ENCODE measurements at places on chromosomes 16 and 17.

- DNase-seq = no peak
These were observed 5.5 kb downstream of the TVP23A start for GRCh38 chr16:10813099-10813455.

DNA sequence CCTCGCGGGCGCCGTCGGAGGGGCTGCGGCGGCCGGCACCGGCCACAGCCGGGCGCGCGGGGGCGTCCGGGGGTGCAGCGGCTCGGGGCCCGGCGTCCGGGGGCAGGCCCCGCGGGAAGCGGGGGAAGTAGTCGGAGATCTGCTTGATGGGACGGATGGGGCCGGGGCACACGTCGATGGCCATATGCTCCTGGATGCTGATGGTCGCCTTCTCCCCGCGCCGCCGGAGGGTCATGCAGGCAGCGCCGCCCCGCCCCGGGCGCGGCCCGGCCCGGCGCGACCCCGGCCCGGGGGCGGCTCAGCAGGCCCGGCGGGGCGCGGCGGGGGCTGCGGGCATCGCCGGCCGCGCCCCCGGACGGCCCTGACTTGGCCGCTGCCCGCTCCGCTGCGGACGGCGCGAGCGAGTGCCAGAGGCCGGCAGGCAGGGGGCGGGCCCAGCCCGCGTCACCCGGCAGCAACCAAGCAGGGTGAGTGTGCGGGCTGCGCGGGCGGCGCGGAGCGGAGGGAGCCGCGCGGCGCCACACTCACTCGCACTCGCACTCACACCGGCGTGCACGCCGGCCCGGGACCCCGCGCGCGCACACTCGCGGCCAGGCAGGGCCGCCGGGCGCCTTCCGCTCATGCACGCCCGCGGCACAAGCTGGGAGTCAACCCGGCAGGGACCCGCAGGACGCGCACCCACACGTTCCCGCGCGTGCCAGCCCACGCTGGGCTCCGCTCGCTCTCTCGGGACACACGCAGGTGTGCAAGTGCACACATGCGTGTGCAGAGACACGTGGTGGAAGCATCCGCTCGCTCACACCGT is at the start of gene DOC2B:
DOC2B (minus strand) TSS at position 406 of the 805 bp plus-strand sequence; CDS start at position 235, 171 bp downstream.
- DNase-seq = no peak

DNA sequence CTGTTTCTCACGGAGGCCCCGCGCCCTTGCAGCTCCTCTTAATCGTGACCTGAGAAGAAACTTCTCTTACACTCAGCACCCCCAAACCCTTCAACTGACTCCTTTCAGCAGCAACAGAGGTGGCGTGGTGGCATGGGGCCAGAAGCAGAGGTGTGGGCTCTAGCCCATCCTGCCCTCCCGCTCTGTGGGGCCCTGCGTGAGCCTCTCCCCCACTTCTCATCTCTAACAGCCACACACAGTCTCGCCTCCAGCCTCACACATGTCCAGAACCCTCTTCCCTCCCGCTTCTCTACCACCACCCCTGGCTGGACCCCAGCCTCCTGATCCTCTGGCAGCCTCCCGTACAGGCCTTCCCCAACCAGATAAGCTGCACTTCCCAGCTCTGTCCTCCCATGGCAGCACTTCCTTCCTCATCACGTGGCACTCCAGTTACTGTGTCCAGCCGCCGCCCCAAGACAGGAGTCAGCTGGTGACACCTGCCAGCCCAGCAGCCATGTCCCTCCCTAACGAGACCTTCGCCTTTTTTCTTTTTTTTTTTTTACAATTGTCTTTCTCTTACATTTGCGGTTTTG is 30.5 kb downstream of the NSMCE1 start:
- DNase-seq = no peak

GRCh38 chr17:14552306-14552705 is 251.4 kb downstream of the HS3ST3B1 start:
- DNase-seq = no peak

DNA sequence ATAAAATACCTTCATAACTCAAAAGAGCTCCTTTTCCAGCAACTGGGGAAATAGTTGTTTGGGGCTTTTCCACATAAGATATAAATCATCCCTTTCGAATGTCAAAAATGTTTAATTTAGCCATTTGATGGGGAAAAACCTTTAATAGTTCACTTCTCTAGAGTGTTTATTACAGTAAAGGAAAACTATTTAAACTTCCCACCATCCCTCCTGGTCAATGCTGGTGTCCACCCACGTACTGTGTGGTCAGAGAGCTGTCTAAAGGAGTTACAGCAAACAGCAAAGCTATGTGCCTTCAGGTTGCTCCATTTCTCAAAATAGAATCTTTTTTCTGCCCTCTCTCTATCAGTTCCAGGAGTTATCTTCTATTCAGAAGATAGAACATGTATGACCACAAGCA is 33.5 kb downstream of the KANSL1 start:
- no peak for DNase-seq

- no peak for DNase-seq
These were observed 168.4 kb upstream of the WSCD1 start for GRCh38 chr17:5901731-5902130.

DNA sequence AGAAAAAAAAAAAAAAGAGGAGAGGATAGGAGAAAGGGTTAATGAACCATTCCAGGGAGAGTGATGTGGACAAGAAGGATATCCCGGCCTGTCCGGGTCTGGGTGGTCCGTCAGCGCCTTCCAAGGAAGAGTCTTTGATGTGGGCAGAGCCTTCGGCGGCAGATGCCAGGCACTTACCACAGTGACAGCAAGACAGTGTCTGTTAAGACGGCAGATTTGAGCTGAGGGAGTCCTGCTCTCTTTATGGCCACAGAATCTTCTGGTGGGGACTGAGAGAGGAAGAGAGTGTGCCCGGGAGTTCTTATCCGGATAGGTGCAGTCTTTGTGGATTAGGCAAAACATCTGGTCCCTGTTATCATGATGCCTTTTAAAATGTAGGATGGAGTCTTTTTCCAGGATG is 95.2 kb downstream of the ZDHHC7 start:
- DNase-seq = no peak

DNA sequence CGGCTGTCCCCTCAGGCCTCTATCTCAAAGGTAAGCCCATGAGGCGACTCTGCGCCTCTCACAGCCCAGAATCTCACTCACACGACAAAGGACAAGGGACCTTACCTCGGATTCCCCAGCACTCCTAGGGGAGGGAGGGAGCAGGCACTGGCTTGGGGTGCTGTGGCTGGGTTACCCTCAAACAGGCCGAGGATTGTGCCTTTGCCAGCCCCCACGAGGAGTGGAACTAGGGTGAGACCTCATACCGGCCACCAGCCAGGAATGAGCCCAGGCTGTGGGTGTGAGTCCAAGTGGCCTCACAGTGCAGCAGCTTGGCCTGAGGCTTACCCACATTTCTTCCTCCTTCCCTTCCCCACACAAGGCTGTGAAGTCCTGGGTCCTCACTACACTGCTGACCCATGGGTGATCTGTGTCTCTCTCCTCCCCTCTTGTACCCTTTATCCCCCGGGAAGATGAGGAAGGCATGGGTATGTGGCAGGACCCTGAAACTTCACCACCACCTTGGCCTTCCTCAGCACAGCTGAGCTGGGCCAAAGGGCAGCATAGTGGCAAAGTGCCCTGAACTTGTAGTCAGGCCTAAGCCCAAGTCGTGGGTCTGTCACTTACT is 5.9 kb downstream of the PROCA1 start:
- DNase-seq = no peak

GRCh38 chr17:80848449-80849102 is 143.1 kb upstream of the CHMP6 start:
- DNase-seq = no peak

DNA sequence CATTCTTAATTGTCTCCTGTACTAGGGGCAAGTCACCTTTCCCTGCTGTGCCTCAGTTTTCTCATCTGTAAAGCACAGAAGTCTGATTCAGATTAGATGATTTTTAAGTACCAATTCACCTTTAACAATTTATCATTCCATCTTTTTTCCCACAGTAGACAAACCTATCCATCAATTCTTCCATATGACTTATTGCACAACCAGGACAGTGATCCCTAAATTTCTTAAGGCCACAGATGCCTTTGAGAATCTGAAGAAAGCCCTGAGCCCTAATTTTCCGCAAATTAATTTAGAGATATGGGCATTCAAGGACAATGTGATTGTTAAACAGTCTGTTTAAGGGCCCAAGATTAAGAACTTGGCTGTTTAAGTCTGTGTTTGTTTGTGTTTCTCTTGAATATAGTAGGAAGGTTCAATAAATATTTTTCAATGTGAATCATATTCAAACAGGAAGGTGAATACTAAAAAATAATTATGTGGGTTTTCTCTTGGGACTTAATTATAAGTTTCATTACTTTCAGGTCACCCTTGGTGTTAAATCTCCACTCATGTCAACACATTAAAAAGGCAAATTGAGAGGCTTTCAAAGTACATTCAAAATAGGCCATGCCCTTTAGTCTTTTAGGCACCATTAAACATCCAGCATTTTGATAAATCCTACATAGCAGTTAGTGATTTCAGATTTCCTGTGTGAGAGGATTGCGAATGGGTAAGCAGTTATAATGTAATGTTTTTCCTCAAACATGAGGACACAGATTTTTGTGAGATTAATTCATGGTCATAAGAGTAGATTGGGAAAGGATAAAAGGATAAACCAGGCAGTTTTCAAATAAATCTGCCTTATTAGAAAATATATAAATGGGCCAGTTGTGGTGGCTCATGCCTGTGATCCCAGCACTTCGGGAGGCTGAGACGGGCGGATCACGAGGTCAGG is 34.9 kb upstream of the MMD start:
- DNase-seq = no peak

GRCh38 chr17:79803997-79804855 is 7.3 kb upstream of the CBX8 start:
- peak; percentile 65 for DNase-seq

- DNase-seq = no peak
These were observed 920 bp upstream of the CNGB1 start for GRCh38 chr16:57971848-57972247.

DNA sequence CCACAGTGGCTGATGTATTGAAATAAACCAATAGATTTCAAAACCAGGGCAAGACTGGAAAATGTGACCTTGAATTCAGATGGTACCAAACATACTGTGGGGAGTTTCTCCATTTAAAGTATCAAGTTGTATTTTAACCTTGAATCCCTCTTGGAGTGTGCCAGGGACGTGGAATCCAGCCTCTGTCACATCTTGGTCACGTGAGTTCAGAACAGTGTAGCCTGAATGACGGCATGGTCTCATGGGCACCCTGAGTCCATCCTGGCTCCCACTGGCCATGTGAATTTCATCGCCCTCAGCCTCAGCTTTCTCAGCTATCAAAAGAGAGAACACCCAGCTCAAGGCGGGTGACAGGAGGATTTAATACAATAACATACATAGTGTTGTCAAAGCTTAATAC is 6.8 kb downstream of the ZNF771 start:
- DNase-seq = no peak

DNA sequence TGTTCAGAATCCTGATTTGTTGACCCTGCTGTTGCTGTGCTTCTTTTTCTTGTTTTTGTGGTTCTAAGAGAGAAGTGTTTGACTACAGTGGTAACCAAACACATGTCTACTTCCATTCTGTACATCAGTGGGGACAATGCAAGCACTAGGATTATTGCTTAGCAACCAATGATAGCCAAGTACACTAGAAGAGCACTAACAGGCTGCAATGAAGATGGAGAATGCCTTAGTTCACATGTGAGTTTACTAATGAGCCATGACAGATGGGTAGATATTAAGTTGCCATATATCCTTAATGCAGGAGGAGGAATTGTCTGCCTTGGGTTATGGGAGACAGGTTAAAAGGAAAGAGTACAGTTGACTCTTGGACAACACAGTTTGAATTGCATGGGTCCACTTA is 8.3 kb downstream of the EFCAB5 start:
- no peak for DNase-seq

DNA sequence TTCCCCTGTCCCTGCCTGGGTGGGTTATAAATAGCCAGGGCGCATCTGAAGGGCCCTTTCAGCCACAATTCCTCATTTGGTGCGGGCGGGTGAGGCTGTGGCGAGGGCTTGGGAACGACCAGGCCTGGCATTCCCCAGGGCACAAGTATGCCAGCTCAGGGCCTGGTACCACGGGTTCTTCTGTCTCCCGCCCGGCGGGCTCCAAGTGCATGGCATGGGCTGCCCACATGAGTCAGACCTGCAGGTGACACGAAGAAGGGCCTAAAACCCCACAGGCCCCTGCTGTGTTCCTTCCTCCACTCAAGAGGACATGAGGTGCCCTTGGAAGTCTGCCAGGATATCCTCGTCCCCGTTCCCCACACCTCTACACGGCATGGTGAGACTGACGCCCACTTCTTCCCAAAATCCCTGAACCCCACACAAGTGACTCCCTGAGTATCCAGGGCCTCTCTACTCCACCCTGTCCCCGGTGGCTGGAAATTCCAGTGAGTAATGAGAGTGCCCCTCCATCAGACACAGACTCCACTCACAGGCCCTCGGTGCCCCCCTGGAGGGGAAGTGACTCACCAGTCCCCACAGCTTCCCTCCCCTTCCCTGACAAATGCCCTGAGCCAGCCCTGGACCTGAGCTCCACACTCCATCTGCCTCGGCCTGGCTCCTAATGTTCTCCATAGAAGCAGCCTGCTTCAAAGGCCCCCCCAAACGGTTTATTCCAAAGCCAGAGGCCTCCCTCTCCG is 68.8 kb downstream of the ABR start:
- no peak for DNase-seq

GRCh38 chr17:40319651-40320540 is 10.9 kb downstream of the RARA start:
- DNase-seq = no peak

- peak; percentile 85 for DNase-seq
These were observed at the start of gene MT1X for GRCh38 chr16:56681939-56682702. TSS of gene MT1X (plus strand) at chr16:56682470. CDS start at chr16:56682541, 71 bp downstream.

DNA sequence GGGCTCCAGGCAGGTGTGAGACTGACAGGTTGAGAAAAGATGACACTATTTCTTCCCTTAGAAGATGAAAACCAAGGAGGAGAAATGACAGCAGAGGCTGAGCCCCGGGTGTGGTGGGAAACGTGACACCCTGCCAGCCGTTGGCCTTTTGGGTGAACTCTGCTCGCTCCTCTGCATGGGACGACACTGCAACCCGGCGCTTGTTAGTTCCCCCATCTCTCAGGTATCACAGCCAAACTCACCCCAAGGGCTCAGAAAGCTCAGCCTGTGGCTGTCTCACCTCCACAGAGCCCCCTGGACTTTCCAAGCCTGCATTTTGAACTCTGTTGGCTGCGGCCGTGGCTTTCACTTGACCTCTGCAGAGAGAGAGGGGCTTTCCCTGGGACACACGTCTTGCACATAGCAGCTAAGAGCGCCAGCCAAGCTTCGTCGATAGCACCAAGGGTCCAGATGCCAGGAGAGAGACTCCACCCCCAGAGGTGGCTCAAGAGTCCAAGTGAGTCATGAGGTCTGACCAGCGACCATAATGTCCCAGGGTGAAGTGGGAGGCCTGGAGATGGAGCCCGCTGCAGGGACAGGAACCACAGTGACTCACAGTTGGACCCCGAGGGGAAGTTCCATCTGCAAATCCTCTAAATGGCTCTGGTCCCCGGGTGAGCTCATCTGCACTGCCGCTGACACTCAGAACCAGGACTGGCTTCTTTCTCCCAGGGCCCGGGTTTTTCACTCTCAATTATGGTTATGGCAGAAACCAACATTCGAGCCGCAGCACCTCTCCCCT is 301.9 kb downstream of the SOX9 start:
- peak; percentile 27 for DNase-seq

Measured in activated B cell treated with CpG ODN at 0.5 μM for 24 hours (primary cell).